ENCODE measurements at places on chromosomes 11 and 22. TPM values are rescaled to one million over a fixed set of nuclear protein-coding genes. Genes with fewer than 3 reads are reported as not detected.

DNA sequence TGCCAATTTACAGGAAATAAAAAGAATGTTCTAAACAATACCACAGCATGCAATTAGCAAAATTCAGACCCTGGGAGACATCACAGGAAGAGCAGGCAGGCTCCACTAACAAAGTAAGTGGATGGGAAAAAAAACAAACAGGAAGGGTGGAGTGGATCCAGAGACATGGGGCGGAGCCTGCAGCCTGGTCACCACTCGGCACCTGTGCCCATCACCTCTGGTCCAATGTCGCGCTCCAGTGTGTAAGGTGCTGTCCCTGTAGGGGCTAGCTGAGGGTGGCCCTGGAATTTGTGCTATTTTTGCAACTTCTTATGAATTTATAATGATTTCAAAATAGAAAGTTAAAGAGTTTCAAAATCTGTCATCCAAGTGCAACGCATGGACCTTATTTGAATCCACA, 11.0 kb upstream of the MOB2 start:
- no peak for DNase-seq

DNA sequence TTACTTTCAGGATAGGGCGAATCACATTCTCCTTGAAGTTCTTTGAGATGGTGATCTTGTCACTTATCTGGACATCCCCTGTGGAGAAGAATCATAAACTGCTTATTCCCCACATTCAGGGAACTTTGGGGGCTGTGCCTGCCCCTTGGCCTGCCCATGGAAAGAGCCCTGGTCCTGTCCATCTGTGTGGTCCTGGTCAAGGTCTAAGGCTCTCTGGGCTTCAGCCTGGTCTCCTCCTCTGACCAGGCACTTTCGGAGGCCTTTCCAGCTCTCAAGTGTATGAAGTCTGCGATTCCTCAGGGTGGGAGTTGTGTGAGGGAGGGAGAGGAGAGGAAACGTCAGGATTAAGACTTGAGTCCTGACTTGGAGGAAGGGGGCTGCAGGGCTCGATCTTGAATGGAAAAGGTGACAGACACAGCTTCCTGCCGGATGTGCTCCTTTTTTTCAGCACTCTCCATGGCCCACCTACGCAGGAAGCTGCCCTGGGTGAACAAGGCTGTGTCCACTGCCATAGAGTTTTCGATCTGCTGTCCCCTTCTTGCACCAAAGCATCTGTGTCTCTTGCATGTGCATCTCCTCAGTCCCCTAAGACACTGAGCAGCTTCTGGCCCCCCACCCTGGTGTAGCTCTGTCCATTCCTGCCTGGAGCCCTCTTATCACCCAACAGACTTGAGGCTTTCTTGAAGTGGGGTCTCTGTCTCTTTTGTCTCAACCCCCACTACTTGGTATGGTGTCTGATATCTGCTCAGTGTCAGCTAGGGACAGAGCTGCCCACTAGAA, 50.8 kb upstream of the PHOX2A start:
- no peak for DNase-seq

- no peak for DNase-seq
Observed at GRCh38 chr11:28615542-28615941, 507.4 kb downstream of the METTL15 start.

DNA sequence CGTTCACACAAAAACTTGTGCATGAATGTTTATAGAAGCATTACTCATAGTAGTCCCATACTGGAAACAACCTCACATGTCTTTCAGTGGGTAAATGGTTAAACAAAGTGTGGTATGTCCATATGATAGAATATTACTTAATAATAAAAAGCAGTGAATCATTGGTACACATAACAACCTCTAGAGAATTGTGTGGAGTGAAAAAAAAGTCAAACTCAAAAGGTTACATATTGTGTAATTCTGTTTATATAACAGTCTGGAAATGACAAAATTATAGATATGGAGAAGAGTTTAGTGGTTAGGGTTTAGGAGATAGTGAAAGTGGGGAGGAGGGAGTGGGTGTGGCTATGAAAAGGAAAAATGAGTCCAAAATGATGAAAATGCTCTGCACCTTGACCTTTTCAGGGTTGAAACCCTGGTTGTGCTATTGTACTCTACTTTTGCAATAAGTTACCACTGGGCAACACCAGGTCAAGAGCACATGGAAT, 243.4 kb upstream of the DDI1 start:
- no peak for DNase-seq

- DNase-seq = no peak
Observed at GRCh38 chr11:102309621-102310541, 7.4 kb upstream of the BIRC3 start.

Gene CATSPER1
- total RNA-seq = 0.15 TPM

Gene SCGB1D2
- total RNA-seq = 0.85 TPM
